Stimulated activated CD8-positive, alpha-beta memory T cell treated with anti-CD3 and anti-CD28 coated beads, Interleukin-2, amount 100 ng/mL, for 1 hour (primary cell): ENCODE measurements at places on chromosomes 7 and 10.

DNA sequence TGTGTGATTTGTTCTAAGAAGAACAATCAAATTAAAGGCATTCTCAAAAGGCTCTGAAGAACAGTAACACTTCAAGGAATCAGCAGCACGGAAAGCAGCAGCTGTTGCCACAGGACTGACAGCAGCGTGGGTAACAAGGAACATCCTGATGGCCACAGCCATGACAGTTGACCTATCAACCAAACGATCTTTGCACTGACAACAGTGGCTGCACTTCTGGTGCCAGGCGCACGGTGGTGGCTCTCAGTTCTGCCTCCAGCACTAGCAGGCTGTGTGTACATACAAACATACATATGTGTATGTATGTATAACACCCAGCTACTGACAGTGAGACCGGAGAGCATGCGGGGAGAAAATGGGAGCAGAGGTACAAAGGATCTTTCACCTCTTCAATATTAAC lies 114.1 kb downstream of the ZFAND4 start:
- no peak for DNase-seq

DNA sequence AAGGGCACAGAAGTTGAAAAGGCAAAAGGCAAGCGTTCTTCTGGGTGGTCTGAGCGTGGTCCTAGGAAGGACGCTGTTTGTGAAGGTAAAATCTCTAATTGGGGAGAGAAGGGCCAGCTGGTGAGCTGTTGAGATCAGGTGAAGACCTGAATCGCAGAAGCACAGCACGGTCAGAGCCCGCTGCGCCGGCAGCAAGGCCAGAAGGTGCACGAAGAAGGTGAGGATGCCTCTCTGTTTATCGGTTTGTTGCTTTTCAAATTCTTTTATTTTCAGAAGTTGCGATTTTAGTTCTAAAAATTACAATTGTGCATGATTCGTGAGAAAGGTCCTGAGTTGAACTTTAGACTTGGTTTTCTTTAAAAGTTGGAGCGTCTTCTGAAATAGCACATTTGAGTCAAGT lies 247.8 kb upstream of the FOXK1 start:
- DNase-seq = no peak

GRCh38 chr7:116200963-116201362 lies 9.4 kb upstream of the TES start:
- DNase-seq = no peak

- no peak for DNase-seq
Observed at GRCh38 chr10:72802332-72802731, 91.2 kb upstream of the OIT3 start.

- peak; percentile 12 for DNase-seq
Observed at GRCh38 chr10:50622706-50623662, 772 bp downstream of the SGMS1 start.

- DNase-seq = no peak
Observed at GRCh38 chr7:25829663-25830062, 322.3 kb upstream of the NFE2L3 start.

- DNase-seq = no peak
Observed at GRCh38 chr7:94655126-94655847, 646 bp downstream of the SGCE start.

- no peak for DNase-seq
Observed at GRCh38 chr7:115013886-115014285, 92.0 kb downstream of the MDFIC start.

DNA sequence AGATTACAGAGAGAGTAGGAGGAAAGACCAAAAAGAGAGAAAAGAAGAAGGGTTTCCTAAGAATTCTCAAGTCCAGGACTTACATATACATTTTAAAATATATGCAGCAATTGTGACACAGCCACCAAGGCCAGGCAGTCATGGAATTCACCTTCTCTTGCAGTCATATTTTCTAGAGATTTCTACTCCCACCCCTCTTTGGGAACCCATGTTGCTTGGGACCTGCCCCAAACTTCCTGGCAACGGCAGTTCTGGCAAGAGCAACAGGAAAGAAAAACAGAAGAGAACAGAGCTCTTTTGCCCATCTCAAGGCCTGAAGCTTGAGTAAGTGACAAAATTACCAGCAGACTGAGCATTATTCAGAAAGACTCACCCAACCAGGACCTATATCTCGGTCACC lies 128.3 kb upstream of the ASAH2 start:
- no peak for DNase-seq

DNA sequence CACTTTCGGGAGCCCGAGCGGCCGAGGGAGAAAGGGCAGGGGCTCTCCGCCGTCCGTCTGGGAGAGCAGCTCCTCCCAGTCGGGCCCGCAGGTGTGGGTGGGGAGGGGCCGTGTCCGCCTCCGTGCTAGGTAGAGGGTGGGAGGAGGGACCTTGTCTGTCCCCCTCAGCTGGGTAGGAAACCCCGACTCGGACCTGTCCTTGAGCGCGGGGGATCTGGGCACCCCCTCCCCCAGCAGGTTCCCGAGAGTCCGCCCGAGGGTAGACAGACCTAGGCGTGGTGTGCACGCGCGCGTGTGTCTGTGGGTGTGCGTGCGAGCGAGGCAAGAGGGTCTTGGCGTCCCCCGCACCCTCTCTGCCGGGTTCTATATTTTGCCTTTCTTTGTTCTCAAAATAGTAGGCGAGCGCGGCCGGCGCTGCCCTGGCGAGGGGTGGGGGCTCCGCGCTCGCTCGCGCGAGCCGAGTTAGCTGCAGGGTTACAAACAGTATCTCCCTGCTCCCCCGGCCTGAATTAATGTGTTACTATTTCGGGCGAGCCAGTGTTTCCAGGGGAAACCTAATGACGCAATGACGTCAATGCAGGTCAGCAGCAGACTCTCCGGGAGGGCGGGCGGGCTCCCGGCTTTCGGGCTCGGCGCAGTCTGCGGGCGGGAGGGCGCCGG lies 73.9 kb upstream of the LEP start:
- no peak for DNase-seq

DNA sequence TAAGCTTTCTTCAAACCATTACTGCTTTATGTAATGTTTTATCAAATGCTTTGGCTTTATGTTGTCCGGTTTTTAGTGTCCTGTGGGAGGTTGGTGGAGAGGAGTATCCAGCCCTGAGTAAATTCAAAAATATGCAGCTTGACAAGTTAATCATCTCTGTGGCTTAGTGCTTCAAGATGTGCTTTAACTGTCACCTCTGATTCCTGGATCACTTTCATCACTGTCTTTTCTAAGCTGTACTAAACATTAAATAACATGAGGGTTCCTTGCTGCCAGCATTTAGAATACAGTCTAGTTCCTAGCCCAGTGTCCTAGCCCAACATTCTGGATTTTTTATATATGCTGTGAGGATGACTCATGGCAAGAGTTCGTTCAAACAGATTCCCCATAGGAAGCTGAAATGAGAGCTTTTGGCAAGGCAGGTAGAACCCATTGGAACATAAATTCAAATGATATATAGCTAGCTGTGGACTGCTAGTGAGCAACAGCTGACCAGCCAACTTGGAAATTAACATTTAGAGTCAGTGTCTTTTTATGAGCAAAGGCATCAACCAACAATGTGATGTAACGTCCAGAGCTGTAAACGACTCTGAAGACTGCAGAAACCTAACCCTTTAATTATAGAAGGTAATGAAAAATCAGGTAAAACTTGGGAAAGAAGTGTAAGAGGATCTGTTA lies 80.6 kb upstream of the OIT3 start:
- no peak for DNase-seq

DNA sequence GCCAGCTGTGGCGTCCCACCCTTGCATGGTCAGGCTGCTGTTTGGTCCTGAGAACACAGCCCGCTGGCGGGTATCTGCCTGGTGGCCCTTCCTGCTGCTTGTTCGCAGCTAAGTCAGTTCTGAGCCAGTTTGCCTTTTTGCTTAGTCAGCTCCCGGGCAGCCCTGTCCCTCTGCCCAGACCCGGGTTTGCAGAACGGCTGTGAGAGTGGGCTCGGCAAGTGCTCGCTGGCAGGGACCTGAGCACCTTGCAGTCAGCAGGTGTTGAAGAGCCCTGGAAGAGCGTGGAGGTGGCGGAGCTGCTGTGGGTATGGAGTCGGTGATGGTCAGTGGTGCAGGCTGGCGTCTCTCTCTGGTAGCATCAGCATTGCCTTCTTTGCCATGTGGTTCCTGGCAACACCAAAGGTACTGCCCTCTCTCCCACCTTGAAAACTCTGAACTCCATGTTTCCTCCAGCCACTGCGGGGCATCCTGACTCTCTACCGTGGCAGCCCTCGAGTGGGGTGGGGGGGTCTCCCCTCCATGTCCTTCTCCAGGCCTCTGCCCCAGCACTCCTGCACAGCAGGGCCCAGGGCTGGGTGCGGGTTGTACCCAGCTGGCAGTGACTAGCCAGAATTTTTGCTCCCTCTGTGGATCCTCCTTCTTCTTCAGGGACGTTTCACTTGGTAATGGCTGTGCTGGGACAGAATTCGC lies 4.6 kb downstream of the INPP5A start:
- no peak for DNase-seq

GRCh38 chr10:16843252-16843870 lies 26.1 kb upstream of the RSU1 start:
- no peak for DNase-seq

- DNase-seq = no peak
Observed at GRCh38 chr7:247636-248035, 42.3 kb upstream of the FOXL3 start.

- DNase-seq = no peak
Observed at GRCh38 chr10:97836446-97836845, 13.2 kb upstream of the GOLGA7B start.

GRCh38 chr7:87926581-87927461 lies 7.2 kb upstream of the ADAM22 start:
- DNase-seq = no peak

DNA sequence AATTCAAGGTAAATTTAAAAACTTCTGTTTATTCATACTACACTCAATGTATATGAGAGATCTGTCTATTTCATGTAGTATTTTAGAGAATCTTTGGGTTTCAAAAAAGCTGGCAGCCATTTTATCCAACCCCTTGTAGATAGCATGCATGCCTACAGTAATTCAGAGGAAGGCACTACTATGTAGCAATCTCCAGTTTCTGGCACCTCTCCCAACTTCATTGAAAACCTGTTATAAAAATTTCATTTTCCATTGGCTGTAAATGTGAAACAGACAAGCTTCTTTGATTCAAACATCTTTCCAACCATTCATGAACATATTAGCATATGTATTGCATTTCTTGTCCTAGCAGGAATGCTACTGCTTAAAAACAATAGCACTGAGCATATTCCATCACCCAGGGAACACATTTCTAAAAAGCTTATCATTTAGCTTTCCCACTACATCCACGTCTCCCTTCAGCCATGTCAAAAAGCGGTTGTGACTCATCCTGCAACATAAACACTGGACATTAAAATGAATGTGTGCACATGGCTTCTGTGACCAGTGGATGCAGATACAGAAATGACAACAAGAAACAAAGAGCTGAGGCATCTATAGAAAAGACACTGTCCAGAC lies 330.4 kb upstream of the AOAH start:
- no peak for DNase-seq

DNA sequence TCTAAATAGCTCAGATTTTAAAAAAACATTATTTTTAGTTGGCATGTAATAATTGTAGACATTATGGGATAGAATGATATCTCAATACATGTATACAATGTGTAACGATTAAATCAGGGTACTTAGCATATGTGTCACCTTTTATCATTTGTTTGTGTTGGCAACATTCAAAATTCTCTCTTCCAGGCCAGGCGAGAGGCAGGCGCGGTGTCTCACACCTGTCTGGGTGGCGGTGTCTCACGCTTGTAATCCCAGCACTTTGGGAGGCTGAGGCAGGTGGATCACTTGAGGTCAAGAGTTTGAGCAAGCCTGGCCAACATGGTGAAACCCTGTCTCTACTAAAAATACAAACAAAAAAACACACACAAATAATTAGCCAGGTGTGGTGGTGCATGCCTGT lies 151.7 kb downstream of the RTKN2 start:
- DNase-seq = no peak

DNA sequence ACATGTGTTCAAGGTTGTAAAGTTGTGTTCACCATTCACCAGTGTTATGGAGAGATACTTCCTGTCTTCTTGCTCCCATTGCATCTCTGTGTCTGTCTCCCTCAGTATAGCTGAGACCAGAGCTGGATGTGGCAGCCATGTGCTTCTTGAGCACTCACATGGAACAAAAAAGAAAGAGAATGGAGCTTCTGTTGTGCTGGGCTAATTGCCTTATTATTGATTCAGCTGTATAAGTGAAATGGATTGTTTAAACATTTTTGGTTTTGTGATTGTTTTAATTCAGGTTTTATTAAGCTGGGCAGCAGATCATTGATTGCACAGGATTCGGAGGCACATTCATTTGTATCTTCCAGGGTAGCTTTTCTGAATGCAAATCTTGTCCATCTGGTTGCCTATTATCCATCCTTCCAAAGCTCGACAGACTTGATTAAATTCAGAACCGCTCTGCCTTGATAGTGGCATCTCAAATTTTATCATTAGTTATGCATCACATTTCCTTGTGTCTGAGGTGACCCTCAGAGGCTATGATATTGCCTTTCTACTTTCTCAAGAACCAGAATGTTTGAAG lies 119.9 kb downstream of the CCNY start:
- DNase-seq = no peak

DNA sequence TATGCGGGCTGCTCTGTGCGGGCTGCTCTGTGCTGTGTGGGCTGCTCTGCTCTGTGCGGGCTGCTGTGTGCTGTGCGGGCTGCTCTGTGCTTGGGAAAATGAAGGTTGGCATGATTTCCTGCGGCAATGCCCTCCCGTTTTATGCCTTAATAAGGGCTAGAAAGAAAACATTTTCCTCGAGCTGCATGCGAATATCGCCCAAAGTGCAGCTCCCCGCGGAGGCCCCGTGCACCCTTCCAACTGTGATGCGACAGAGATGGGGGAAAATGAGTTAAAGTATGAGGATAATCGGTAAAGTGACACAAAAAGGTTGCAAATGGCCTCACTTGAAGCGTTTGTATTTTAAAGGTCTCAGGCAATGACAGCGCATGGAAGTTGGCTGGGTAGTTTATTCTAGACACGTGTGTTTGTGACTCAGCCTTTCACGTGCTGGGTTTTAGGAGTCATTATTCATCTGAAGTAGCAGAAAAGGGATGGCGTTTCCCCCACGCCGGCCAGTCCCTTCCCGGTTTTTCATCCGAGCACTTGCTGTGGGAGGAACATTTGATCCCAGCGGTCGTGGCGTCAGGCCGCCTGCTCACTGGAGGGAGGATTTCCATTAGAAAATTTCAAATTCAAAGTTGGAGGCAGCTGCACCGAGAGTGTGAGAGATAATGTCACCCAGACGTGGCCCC lies 220.7 kb downstream of the ADARB2 start:
- DNase-seq = no peak

- no peak for DNase-seq
Observed at GRCh38 chr10:100350914-100351485, 4.0 kb downstream of the SCD start.

DNA sequence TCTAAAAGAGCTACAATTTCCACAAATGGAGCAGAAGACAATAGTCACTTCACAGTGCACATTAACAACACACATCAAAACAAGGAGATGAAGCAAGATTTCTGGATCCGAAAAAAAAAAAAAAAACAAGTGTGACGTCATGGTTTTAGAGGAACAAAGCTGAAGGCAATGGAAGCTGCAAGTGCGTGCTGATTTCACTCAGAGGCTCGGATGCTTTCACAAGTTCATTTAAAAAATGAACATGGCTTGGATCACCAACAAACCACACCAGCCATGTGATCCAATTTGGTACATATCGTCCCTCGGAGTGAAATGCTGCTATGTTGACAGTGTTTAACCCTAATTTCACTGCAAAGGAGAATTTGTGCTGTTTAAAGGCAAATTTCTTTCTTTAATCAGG lies 337.0 kb upstream of the PRKCQ start:
- DNase-seq = no peak
